Caco-2 (cell line): ENCODE measurements at places on chromosomes 3 and 15. TPM values are rescaled to one million over a fixed set of nuclear protein-coding genes. Genes with fewer than 3 reads are reported as not detected.

The KIF23 gene
- 67.1 and 74.2 TPM in 2 replicates for total RNA-seq

The TIGIT gene
- total RNA-seq: not detected in 2 replicates

The CORO2B gene
- 0.21 and 0.25 TPM in 2 replicates for total RNA-seq

The CCR3 gene
- 0.64 and 0.65 TPM in 2 replicates for total RNA-seq

The ACOX2 gene
- 9.1 and 9.5 TPM in 2 replicates for total RNA-seq

The ARL13B gene
- total RNA-seq: 7.6 and 7.7 TPM in 2 replicates

- no peak overlapping the region for H3K4me3 ChIP-seq
- no peak for DNase-seq
- H3K36me3 ChIP-seq: no peaks in the 10 kb centered on the region
- H3K4me1 ChIP-seq: no peaks in the 10 kb centered on the region
- no peaks in the 10 kb centered on the region for H3K27me3 ChIP-seq
- no peak overlapping the region for H3K27ac ChIP-seq
These were observed 114.3 kb upstream of the SEMA6D start for GRCh38 chr15:47603026-47603425.

- H3K36me3 ChIP-seq: no peaks in the 10 kb centered on the region
- no peaks in the 10 kb centered on the region for H3K27me3 ChIP-seq
- H3K4me3 ChIP-seq: no peak overlapping the region
These were observed 300.5 kb upstream of the MME start for GRCh38 chr3:154779571-154779970.

GRCh38 chr3:119409844-119410243, 53.6 kb downstream of the TMEM39A start:
- no peak for DNase-seq
- H3K4me1 ChIP-seq: no peaks in the 10 kb centered on the region
- no peak overlapping the region for H3K4me3 ChIP-seq
- H3K27me3 ChIP-seq: no peaks in the 10 kb centered on the region
- H3K36me3 ChIP-seq: no peaks in the 10 kb centered on the region

GRCh38 chr15:61281328-61281727, 52.2 kb upstream of the RORA start:
- no peak overlapping the region for H3K27ac ChIP-seq
- no peaks in the 10 kb centered on the region for H3K4me1 ChIP-seq
- no peak for DNase-seq
- H3K4me3 ChIP-seq: no peak overlapping the region
- no peaks in the 10 kb centered on the region for H3K36me3 ChIP-seq
- no peaks in the 10 kb centered on the region for H3K27me3 ChIP-seq

GRCh38 chr3:65871305-65872141, 167.2 kb downstream of the MAGI1 start:
- H3K27me3 ChIP-seq: no peaks in the 10 kb centered on the region
- peak; percentile 17 for DNase-seq
- H3K4me3 ChIP-seq: no peak overlapping the region
- H3K27ac ChIP-seq: peak overlapping the region; percentile 2
- peaks cover 12% of the 10 kb centered on the region; the same call in 1 of the 2 replicates for H3K4me1 ChIP-seq
